Activated CD4-positive, alpha-beta T cell treated with anti-CD3 and anti-CD28 coated beads for 48 hours (primary cell): ENCODE measurements at places on chromosomes 7 and 10.

- DNase-seq: no peak
Observed at GRCh38 chr7:101976411-101976810, 159.0 kb downstream of the CUX1 start.

DNA sequence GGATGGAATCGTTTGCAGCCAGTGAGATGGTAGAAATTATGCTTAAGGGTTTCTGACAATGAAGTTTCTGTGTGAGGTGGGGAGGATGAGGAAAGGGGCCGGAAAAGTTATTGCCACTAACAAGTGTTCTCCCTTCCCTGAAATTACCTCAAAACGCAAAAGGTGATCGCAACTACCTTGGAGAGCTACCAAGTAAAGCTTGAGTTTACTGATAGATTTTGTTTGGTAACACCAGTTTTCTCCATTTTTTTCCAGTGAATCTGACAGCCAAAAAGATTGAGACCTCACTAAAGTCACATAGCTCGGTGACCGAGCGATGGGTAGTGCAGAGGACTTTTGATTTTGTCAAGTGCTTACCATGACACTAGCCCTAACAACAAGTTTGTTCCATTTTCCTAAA lies 1.6 kb downstream of the SUV39H2 start:
- no peak for DNase-seq

- DNase-seq: no peak
Observed at GRCh38 chr7:259751-260405, 30.1 kb upstream of the FOXL3 start.

DNA sequence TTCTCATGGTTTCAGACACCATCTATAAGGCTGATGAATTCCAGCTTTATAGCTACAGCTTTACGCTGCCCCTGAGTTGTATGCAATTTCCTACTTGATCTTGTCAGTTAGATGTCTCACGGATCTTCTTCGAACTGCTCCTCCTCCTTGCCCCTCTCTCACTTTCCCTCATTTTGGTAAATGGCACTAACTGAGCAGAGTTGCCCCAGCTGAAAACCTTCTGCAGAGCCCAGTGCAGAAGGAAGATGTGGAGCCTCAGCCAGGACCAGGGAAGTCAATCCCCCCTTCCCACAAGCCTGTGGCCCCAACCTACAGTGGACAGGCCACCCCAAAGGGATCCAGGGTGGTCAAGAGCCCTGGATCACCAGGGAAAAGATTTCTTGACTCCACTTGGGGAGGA lies 49.0 kb upstream of the SEPHS1 start:
- DNase-seq: no peak

GRCh38 chr10:132407243-132407746 lies 10.3 kb downstream of the PWWP2B start:
- no peak for DNase-seq

DNA sequence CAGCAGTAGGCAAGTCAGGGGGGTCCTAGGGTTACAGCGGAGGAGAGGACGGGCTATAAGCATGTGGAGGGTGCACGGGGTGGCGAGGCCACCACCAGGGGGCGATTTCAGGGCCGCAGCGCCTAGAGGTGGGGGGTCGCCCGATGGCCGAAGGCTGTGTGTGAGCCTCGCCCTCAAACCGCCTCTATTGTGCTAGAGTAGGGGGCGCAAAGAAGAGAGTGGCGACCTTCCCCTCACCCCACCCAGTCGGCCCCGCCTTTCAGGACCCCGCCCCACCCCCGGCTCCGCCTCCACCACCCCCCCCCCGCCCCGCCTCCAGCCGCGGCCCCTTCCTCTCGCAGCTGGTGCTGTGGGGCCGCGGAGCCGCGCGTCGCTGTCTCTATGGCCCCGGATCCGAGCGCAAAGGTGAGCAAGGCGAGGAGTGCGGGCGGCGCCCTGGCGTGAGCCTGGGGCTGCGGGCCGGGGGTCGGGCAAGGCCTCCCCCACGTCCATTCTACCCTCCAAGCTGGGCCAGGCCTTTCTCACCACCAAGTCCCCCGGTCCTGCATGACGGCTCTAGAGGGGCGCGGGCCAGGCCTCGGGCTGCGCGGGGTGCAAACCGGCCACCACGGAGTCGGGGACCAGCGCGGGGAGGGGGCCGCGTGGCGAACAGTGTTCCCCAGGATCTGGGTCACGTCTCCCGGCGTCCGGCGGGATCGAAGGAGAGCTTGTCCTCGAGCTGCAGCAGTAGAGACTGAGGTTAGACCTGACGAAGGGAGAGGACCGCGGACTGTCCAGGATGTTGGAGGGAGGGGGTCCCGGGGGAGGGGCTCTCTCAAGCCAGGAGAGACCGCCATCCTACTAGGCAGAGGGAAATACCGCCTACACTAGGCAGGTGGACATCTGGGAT lies at the start of gene SEMA4G:
TSS of gene SEMA4G (plus strand) at position 318 of the 889 bp plus-strand sequence. CDS start 3,409 bp downstream, outside the sequence.
- DNase-seq: peak; percentile 52

GRCh38 chr10:31765541-31765940 lies 163.1 kb downstream of the ARHGAP12 start:
- no peak for DNase-seq

DNA sequence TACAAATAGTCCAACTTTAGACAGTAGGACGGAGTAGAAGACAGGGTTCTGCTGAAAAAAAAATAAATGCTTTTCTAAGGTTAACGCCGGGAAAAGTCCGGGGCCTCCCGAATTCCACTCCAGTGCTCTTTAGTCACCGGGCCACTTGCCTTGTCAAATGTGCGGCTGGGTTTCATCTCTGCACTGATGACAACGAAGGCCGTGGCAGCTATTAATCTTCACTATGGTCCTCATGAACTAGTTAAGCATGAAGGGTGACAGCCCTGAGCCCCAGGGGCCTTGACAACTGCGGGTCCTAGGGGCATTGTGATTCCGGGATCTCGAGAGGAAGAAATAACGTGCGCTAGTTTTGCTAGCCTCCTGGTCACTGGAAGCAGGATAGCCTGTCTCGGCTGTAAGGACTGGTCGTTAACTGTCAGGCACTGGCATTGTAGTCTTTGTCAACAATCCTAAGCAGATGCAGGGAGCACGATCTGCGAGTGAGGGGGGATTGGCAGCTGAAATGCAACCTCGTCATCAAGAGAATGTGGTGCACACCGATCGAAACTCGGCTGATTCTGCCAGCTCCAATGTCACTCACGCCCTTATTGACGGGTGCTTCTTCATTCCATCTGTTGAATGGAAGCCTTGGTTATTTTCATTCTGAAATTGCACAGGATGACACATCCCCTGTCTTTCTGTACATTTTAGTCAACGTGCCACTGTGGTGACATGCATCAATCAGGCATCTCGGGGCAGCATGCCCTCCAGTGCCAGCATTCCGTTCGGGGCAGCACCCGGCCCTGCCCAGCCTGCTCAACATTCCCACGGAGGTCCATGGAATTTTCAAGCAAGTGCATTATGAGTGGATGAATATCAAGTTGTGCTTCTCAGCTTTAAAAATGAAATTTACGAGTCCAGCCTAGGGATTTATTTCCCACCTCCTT lies 51.6 kb upstream of the MGMT start:
- DNase-seq: no peak

DNA sequence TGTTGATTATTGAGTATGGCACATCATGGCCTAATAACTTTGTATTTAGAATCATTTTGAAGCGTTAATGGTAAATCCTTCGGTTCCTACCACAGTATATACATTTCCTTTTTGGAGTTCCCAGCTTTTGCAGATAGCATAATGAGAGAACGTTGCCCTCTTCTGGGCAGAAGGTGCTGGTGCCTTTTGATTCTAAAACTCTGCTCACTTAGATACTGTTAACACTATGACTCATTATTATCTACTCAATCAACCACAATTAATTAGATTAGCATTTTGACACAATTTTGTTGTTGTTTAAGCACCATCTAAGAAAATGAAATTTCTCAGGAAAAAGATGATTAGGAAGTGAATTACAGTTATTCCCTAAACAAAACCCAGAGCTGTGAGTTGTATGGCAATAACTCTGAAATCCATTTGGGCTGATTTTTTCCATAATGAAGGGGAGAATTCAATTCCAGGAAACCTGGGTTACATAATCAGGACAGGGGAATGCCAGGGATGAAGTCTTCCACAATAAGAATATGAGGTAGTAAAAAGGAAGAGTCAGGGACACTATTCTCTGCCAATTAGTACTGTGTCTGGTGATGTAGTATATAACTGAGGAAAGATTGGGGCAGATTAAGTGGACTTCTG lies 11.5 kb upstream of the DLD start:
- peak; percentile 53 for DNase-seq

DNA sequence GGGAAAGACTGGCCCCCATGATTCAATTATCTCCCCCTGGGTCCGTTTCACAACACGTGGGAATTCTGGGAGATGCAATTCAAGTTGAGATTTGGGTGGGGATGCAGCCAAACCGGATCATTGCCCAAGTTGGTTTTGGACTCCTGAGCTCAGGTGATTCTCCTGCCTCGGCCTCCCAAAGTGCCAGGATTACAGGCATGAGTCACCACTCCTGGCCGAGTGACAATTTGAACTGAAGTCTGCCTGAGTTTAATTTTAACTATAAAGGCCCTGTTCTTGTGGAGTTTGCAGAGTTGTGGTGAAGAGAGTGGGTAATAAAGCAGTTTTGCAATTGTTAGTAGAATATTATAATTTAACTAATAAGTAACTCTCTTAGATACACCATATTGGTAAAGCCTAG lies 78.3 kb downstream of the GALNT17 start:
- DNase-seq: no peak

- DNase-seq: no peak
Observed at GRCh38 chr10:79563426-79563825, 3.2 kb upstream of the SFTPA2 start.

DNA sequence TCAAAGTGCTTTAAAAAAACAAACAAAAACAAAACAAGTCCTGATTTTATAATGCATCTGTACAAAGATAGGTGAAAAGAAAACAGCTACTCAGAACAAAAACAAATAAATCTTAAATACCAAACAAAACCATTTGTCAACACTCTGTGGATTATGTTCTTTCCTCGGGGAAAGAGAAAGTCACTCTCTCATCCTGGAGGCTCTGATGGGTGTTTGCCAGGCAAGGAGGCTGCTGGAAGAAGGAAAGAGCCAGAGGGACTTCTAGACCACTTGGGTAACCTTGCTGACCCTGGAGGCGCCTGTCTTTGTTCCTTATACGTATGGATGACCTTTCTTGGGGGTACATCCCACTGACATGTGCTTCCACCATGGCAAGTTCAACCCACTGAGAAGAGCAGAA lies 92.8 kb downstream of the ZRANB1 start:
- no peak for DNase-seq

DNA sequence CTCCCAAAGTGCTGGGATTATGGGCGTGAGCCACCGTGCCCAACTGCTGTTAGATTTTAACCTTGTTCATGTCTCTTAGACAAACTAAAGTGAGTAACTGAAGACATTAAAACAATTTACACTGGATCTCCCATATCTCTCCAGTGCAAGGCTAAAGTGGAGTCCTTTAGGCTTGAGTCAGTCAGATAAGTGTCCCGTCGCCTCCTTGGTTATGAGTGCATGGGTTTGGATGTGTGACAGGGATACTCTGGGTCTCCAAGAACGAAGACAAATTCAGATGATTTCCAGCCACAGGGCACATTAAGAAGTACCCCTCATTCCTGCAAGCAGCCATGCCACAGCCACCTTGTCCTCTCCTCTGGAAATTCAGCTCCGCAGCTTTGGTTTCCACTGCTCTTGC lies 66.1 kb upstream of the PDZD8 start:
- no peak for DNase-seq

- DNase-seq: no peak
Observed at GRCh38 chr7:15396210-15397158, 165.3 kb downstream of the AGMO start.

- DNase-seq: no peak
Observed at GRCh38 chr7:77995717-77996116, 197.1 kb downstream of the PHTF2 start.

- no peak for DNase-seq
Observed at GRCh38 chr7:40483630-40484029, 348.8 kb downstream of the SUGCT start.

DNA sequence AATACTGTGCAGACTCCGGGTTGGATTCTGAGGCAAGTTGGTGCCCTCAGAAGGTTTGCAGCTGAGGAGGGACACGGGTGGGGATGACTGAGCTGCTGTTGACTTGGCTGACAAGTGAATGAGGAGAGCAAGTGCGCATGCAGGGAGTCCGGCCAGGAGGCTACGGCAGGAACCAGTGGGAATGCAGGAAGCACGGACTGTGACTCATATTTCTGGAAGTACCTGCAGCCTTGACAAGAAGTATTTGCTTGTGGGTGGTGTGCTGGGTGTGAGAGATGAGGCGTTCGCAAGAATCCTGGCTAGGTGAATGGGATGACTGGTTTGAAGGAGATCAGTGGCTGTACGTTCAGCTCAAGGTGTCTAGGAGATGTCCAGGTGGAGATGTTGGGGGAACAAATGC lies 30.8 kb upstream of the FXYD4 start:
- DNase-seq: no peak

- DNase-seq: no peak
Observed at GRCh38 chr10:18576586-18576985, 74.8 kb downstream of the NSUN6 start.

DNA sequence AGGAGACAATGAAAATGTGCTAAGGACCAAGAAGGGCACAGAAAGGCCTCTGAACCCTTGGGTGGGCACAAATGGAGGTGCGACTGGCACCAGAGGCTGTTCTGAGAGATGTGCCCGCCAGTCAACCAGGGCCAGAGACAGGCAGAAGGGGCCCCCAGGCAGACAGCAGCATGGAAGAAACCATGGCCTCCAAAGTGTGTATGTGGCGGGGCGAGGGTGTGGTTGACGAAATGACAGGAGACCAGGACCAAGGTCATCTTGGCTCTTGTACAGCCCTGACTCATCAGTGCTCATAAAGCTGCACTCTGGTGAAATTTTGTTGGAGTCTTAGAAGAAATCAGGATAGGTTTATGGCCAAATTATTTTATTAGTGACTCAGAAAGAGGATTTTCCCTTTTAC lies 4.0 kb upstream of the MRPS24 start:
- DNase-seq: no peak
